Stimulated activated CD4-positive, alpha-beta T cell treated with anti-CD3 and anti-CD28 coated beads, TNF-alpha, amount 100 ng/mL, for 24 hours (primary cell): ENCODE measurements at places on chromosomes 13 and 19.

- no peak for DNase-seq
These were observed 33.4 kb downstream of the STK24 start for GRCh38 chr13:98543378-98544103.

DNA sequence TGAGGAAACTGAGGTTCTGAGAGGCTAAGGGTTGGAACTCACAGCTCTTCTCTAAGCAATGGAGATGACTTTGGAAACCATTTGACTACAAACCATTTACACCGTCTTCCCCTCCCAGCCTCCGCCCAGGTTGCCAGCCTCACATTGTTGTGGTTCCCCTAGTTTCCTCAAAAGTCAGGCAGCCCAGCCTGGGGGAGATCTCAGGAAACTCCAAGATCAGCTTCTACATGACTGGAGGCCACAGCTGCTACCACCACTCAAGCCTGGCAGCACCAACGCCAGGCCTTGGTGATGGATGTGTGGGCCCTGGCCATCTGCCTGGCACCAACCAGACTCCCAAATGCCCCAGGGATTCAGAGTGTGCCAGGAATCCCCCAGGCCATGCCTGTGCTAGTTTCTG lies 207.9 kb downstream of the TSHZ3 start:
- no peak for DNase-seq

DNA sequence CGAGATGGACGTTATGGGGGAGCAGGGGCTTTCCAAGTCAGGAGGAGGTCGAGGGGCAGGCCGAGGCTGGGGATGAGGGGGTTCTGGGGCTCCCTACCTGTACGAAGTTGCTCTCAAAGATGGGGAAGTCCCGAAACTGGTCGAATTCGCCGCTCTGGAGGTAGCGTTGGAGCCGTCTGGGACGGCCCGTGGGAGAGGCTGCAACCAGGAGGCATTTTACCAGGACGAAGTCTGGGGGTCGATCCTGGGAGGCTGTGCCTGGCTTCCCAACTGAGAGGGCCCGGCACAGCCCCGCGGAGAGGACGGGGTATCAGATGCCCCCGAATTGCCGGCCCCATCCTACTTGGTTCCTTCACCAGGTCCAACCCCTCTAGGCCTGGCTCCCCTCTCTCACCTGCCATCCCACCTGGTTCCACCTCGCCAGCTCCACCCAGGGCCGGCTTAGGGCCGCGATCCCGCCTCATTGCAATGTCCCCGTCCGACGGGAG lies 527 bp upstream of the EMC10 start:
- DNase-seq, result no peak

GRCh38 chr13:80265348-80265747 lies 75.6 kb downstream of the SPRY2 start:
- no peak for DNase-seq

DNA sequence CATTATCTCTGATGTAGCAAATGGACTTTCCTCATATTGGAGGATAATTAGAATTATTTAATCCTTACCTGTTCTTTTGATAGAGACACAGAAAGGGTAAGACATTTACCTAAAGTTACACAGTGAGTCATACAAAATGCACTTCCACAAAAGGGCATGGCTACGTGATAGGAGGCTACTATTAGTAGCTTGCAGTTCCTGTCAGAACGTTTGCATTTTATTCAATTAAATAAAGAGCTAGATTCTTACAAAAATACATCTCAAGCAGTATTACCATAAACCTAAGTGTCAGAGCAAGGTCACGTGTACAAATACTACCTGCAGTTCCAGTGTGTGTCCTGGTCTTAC lies 120.6 kb downstream of the ESD start:
- DNase-seq, result no peak

- no peak for DNase-seq
These were observed 432.1 kb downstream of the TBC1D4 start for GRCh38 chr13:75049735-75050335.

DNA sequence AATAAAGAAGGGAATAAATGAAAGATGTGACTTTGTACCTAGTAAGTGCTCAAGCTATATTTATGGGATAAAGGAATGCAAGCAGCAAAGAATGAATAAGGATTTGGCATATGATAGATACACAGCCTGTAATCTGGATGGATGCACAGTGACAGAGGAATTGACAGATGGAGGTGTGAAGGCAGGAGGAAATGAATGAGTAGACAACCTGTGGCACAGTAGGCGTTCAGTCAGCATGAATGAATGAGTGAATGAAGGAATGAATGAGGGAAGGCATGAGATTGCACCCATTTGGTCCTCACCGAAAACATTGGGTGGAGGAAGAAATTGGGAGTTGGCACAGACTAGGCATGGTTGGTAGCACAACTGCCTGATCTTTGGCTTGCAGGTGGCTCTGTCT lies 4.8 kb upstream of the PSMD8 start:
- DNase-seq, result no peak

GRCh38 chr13:71865874-71866334 lies 1.1 kb downstream of the DACH1 start:
- no peak for DNase-seq

DNA sequence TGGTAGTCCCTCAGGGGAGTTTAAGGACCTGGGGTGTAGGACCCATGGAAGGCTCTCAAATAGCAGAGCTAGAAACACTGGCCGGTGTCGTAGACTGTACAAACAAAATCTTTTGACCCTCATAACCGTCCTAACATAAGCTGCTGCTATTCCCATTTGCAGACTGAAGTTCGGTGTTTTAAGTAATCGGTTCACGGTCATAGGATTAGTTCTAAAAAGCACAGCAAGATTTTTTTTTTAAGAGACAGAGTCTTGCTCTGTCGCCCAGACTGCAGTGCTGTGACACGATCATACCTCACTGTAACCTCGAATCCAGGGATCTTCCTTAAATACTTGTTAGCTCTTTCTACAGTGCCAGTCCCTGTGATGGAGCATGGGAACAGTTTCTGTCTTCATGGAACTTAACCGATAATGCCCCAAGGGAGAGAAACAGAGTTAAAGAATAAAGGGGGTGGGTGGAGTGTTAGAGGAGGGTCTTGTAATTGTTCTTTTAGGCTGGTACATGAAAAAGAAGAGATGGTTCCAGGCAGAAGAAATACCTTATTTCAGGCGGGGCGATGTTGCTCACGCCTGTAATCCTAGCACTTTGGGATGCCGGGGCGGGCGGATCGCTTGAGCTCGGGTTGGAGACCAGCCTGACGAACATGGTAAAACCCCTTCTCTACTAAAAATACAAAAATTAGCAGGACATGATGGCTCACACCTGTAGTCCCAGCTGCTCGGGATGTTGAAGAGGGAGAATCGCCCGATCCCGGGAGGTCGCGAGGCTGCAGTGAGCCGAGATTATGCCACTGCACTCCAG lies 475 bp upstream of the ZC3H4 start:
- DNase-seq, result no peak

GRCh38 chr13:89923736-89924135 lies 1423.8 kb upstream of the MIR17HG start:
- no peak for DNase-seq

GRCh38 chr13:52852444-52852843 lies 4.0 kb upstream of the PCDH8 start:
- DNase-seq, result no peak
